ENCODE measurements at places on chromosomes 5 and 9. TPM values are rescaled to one million over a fixed set of nuclear protein-coding genes. Genes with fewer than 3 reads are reported as not detected.

The NTRK2 gene
- 8.2 TPM for total RNA-seq

The SV2C gene
- 0.22 TPM for total RNA-seq

The C1QTNF3 gene
- total RNA-seq: 0.60 TPM

The IDNK gene
- total RNA-seq: 3.4 TPM

The MEIKIN gene
- total RNA-seq: not detected

The JAKMIP2 gene
- 0.16 TPM for total RNA-seq

The RANBP17 gene
- 2.7 TPM for total RNA-seq

The FGFR4 gene
- total RNA-seq: 4.3 TPM

The NMUR2 gene
- total RNA-seq: 0.14 TPM

The REEP2 gene
- 5.2 TPM for total RNA-seq

The SH3GL2 gene
- total RNA-seq: 0.51 TPM

The SPATA31D4 gene
- total RNA-seq: not detected

The GABRA6 gene
- not detected for total RNA-seq

The CFAP90 gene
- not detected for total RNA-seq

The UNC5A gene
- 0.08 TPM for total RNA-seq

The SLC9A3 gene
- 1.1 TPM for total RNA-seq

The AK8 gene
- not detected for total RNA-seq

The SERF1A gene
- 6.7 TPM for total RNA-seq

The POLR3G gene
- 0.68 TPM for total RNA-seq

The SEMA4D gene
- 24.1 TPM for total RNA-seq

The ARHGEF39 gene
- total RNA-seq: 0.22 TPM

The C9orf43 gene
- total RNA-seq: 0.24 TPM

All from Right ventricle myocardium inferior (tissue), 1 donor.